Mucosa of descending colon (tissue), 3 donors: ENCODE measurements at places on chromosomes 4 and X.
A peak's percentile ranks its signal among the peaks of the same experiment; 100 is the strongest.

- no peak for DNase-seq
Measured at GRCh38 chrX:1564750-1565683, 26.4 kb upstream of the AKAP17A start.

GRCh38 chrX:84487365-84488353 is 14.6 kb downstream of the HDX start:
- no peak for DNase-seq

GRCh38 chr4:102356562-102357202 is 11.4 kb upstream of the SLC39A8 start:
- peak; percentile 82 for DNase-seq

- DNase-seq: no peak
Measured at GRCh38 chr4:71444395-71444794, 105.6 kb downstream of the SLC4A4 start.

DNA sequence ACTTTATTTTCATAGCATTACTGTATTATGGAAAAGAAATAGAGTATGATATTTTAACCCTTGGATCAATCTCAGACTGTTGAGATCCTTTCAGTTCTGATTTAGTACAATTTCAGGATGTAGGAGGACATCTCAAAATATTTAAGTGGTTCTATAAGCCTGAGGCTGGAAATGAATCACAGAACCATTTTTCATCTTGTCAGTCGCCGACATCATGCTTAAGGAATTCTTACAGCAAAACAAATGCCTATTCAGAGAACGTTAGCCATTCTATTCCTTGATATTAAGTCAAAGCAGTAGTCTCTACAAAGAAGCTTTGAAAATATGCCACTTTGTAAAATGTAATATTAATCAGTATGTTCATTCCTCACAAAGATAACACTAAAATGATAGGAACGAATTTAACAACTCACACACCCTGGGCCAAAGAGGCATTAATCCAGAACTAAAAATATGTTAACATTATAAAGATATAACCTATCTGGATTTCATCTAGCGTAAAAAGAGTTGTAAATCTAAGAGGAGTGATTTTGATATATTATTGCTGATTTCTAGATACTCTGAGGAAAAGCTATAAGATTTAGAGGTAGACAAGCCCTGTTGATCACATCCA is 152.0 kb downstream of the GASK1B start:
- DNase-seq: no peak

GRCh38 chrX:48498374-48498809 is 10.4 kb upstream of the PORCN start:
- DNase-seq: no peak

GRCh38 chr4:89535251-89535650 is 227.7 kb upstream of the GPRIN3 start:
- no peak for DNase-seq

DNA sequence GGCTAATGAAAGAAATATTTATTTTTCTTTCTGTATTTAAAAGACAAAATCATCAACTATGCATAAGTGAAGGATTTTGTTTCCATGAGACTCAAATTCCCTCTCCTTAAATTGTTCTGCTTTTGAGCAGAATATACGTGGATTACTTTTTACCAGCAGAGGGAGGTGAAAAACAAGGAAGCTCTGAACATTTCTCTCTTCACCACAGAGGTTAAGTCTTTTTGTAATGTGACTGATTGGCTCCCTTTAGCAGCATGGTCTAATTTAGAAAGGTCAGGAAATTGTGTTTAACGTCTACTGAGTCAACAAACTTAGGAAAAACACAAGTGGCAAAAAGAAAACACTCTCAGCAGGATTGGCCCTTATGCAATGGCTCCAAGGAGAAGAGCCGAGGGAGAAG is 55.1 kb upstream of the F9 start:
- DNase-seq: no peak

DNA sequence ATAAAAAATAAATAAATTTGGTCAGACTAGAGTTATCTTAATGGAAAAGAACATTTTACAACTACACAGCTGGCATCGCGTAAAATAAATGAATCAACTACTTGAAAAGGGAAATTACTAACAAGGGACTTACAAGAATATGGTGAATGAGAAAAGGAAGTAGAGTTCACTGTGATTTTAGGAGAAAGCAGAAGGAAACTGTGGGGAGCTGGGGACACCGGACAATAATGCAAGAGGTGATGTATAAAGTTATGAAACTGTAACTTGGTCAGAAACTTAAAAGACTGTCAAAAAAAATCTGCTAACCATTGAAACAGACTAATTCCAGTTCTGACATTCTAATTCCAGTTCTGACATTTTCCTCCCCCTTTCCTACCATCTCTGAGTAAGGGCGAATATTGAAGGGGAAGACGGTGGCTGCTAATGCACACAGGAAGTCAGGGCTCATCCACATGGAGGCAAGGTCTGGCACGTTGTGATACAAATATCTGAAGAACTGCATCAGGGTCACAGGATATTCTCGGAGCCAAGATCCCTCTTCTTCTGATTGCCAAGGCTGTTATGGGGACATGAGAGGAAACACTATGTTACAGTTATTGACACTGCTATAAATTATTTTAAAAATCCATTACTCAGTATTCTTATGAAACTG is 170.5 kb downstream of the CDS1 start:
- DNase-seq: no peak

DNA sequence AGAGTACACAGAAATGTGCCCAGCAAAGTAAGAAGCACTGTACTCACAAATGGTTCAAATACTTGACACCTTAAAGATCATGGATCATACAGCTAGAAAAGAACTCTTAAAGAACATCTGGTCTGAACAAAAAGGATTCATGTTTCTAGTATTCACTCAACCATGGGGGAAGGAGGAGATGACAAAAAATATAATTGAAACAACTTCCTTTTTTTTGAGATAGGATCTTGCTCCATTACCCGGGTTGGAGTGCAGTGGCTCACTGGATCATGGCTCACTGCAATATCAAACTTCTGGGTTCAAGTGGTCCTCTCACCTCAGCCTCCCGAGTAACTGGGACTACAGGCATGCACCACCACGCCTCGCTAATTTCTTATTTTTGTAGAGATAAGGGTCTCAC is 6.0 kb downstream of the DHX15 start:
- no peak for DNase-seq

DNA sequence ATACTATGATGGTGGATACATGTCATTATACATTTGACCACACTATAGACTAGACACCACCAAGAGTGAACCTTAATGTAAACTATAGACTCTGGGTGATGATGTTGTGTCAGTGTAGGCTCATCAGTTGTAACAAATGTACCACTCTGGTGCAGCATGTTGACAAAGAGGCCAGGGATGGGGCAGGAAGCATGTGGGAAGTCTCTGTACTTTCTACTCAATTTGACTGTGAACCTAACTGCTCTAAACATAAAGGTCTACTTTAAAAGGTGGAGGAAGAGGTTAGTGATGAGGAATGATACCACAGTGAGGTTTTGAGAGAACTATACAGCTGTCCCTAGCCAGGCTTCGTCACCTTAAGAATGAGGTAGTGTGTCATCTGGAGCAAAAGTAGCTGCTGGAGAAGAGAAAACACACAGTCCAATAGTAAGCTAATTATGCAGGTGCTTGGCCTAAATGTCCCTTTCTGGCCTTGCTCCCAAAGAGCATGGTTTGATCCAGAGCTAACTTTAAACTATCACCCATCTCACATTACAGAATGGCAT is 38.4 kb downstream of the GRSF1 start:
- no peak for DNase-seq

DNA sequence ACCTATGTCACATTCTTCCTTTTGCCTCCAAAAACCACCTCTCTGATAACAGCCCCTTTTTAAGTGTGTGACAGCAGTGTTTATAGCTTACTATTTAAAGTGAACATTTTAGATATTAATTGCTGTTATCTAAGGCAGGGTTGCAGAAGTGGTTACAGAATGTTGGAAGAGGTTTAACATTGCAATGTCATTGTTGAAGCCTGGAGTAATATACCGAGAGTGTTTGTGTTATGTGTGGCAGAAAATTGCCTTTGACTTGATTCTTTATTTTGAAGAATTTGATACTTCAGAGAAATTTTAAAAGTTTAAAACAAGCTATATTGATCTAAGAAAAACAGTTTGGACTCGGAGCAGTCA is 37.1 kb downstream of the SMARCAD1 start:
- no peak for DNase-seq

- DNase-seq: no peak
Measured at GRCh38 chr4:142687547-142688275, 158.4 kb downstream of the INPP4B start.

- no peak for DNase-seq
Measured at GRCh38 chr4:153518001-153518400, 51.8 kb downstream of the TMEM131L start.

GRCh38 chr4:5897674-5898073 is 4.8 kb upstream of the CRMP1 start:
- no peak for DNase-seq

DNA sequence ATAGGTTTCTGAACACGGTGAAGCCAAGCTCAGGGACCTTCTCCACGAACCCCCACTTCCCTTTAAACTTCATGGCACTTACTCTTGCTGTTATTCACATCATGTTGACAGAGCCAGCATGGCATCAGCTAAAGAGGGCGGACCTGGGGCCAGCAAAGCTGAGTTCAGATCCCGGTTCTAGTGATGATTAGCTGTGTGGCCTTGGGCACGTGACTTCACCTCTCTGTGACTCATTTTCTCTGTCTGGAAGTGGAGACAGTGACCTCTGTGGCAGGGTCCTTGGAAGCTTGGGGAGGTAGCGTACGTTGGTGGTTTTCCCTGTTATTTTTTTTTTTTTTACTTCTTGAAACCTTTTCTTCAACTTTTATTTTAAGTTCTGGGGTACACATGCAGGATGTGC is 13.4 kb downstream of the EVC start:
- no peak for DNase-seq

GRCh38 chr4:145880355-145880960 is 58.2 kb downstream of the ZNF827 start:
- DNase-seq: no peak

DNA sequence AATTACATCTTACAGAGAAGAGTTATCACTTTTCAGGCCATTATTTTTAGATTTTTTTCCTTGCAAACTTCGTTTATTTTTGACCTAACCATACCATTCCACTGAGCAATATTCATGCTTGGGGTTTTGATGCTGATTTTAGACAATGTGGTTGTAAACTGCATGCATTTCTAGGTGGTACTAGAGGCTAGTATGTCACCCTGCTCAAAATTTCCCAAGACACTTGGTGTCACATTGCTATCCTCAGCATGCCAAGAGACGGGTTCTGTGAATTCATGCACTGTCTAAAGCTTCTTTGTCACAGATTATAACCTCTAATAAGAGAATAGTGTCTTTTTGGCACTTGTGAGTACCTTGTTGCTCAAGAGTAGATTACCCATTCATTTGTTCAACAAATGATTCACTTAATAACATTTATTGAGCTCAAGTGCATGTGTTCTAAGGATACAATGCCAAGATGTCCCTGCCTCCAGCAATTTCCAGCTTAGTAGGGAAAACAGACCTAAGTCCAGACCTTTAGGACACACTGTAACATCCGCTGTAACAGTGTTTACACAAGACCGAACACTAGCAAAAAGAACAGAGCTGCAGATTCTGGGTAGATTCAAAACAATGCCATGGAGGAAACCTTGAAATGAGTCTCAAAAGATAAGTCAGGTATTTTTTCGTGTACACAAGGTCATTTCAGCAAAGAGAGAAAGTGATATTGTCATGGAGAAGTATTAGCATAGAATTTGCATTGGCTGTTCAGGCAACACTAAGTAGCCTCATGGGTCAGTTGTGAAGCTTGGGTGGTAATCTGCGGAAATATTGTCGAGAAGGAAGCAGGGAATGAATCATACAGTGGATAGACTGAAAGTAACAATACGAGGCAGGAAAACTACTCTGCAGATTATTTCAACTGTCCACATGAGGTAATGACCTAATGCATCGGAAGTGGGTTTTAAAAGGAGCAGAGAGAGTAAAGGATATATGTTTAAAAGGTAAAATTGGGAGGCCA is 515.1 kb upstream of the ZFP42 start:
- no peak for DNase-seq

- DNase-seq: peak; percentile 22
Measured at GRCh38 chr4:8090744-8091301, 67.8 kb downstream of the ABLIM2 start.

- no peak for DNase-seq
Measured at GRCh38 chr4:14178421-14178820, 550.9 kb upstream of the BOD1L1 start.

- DNase-seq: peak; percentile 78
Measured at GRCh38 chr4:169619518-169619957, 840 bp upstream of the CLCN3 start.

GRCh38 chr4:150673793-150674192 is 91.8 kb downstream of the MAB21L2 start:
- no peak for DNase-seq

- no peak for DNase-seq
Measured at GRCh38 chr4:136754810-136755530, 777.3 kb downstream of the PCDH18 start.

- no peak for DNase-seq
Measured at GRCh38 chrX:18574591-18574990, 97.3 kb downstream of the RS1 start.
